ENCODE measurements at places on chromosomes 3 and 15.

DNA sequence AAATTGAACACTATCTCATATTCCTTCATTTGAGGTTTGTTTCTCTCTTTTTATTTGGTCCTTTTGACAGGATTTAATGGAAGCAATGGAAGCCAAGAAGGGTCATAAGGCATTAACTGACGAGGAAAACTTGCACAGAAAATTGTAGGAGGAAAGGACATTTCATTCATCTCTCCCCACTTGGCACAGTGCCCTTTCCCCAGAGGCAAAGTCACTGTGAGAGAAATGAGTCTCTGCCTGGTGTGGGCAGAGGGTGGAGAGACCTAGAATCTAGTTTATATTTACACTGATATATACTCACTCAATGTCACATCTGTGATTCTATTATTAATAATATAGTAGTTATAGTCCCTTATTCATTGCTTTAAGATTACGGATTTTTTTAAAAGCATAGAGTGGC, 324.6 kb upstream of the IL12A start:
- no peak for DNase-seq

- DNase-seq: no peak
These were observed 18.9 kb upstream of the POC1A start for GRCh38 chr3:52173101-52173500.

GRCh38 chr3:78605178-78605577, 1162.6 kb downstream of the ROBO1 start:
- DNase-seq: no peak

DNA sequence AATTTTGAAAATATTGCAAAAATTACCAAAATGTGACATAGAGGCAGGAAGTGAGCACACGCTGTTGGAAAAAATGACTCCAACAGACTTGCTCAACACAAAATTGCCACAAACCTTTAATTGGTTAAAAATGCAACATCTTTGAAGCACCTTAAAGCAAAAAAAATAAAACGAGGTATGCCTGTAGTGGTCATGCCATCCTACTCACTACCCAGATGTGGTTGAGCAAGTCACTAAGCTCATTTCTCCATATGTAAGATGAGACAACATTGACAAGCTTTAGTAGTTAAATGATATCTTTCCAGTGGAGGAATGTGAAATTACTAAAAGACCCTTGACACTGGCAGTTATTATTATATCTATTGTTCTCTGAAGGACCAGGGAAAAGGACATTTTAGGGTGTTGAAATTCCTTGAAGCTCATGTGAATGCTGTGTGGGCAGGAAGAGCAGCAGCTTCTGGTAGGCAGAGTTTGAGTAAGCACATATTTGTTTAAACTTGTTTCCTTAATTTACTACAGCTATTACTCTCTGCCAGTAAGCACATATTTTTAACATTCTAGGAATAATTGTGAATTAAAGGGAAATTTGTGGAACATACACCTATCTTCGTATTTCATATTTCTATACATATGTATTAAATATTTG, 131.6 kb upstream of the P2RY1 start:
- DNase-seq: no peak

- no peak for DNase-seq
These were observed 161.1 kb downstream of the CACNA2D3 start for GRCh38 chr3:54283470-54283869.

- DNase-seq: no peak
These were observed 6.4 kb downstream of the AAGAB start for GRCh38 chr15:67248011-67248505.

- DNase-seq: no peak
These were observed 238.9 kb downstream of the SUCLG2 start for GRCh38 chr3:67415511-67415910.

GRCh38 chr3:133931084-133931483, 35.4 kb upstream of the RAB6B start:
- DNase-seq: no peak

DNA sequence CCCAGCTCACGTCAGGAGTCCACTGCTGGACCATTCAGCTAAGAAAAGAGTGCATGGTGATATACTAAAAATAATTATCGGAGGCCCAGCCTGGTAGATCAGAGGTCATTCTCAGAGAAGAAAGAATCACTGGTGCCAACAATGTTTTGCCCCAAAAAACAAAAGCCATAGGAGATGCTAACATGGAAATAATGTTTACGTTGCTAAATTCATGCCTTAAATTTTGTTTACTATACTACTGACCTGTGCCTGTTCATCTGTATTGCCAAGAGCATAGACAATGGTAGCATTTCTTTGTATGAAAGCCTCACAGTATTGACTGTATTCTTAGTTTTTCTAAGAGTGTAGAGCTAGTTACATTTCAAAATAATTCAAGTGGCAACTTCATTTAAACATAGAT, 138.1 kb upstream of the GPR149 start:
- no peak for DNase-seq

- DNase-seq: no peak
These were observed 11.8 kb upstream of the UACA start for GRCh38 chr15:70775160-70775559.

Data from stimulated activated CD8-positive, alpha-beta memory T cell treated with anti-CD3 and anti-CD28 coated beads, Interleukin-15, amount 100 ng/mL, for 48 hours (primary cell).